AG08395 (cell line): ENCODE measurements at places on chromosomes 4 and X.

DNA sequence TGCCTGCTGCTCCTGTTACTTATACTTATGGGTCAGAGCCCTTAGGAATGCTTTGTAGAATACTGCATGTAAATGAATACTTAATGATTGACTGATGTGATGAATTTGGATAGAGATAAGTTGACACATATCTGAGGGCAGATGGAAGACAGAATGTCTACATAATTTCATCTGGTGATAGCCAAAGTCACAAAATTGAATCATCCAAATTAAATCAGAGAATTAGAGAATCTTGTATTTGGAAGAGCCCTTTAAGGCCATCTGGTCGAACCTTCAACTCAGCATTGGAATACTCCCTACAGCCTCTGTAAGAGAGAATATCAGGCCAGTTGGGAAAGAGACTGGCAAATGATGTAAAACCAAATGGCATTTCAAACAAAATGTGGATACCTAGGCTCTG, 944.8 kb downstream of the RPA4 start:
- no peak for DNase-seq

GRCh38 chr4:130753926-130754325, 1658.0 kb downstream of the C4orf33 start:
- no peak for DNase-seq

DNA sequence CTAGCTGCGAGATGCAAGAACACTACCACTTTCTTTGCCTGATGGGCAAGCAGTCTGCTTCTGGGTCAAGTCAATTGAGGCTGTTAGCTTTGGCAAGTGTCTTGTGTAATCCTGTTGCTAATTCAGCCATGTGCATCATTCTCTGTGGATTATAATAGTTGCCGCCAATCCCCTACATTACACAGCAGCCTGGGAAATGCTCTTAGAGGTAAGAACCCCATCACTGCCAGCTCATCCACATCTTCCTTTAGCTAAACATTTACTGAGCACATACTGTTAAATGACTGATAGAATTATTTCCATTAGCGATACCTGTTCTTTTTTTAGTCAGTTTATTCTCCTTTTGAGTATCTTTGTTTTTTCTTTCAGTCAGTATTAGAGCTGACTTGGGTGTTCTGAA, 116.2 kb downstream of the CBR4 start:
- no peak for DNase-seq

DNA sequence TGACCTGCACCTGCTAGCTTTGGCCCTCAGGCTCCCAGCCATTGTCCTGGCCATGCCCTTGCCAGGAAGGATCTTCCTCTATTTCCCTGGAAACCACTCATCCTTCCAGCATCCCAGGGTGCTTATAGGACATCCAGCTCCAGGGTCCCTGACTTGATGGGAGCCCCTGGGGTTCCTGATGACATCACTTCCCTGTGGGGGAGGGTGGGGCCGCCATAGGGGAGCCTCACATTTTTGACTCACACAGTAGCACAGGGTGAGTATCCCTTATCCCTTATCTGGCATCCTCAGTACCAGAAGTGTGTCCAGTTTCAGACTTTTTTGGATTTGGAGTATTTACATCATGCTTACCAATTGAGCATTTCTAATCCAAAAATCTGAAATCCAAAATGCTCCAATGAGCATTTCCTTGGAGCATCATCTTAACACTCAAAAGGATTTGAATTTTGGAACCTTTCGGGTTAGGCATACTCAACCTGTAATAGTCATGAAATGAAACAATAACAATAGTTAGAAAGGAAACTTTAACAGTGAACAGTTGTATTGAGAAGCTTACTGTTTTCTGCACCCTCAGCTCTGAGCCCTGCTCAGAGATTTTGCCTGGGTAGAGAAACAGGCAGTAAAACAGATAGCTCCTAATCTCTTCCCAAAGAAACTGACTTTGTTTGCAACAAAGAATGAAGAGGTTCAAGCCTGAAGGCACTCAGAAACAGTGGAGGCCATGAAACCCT, 22.1 kb downstream of the TNIP2 start:
- DNase-seq, result no peak

DNA sequence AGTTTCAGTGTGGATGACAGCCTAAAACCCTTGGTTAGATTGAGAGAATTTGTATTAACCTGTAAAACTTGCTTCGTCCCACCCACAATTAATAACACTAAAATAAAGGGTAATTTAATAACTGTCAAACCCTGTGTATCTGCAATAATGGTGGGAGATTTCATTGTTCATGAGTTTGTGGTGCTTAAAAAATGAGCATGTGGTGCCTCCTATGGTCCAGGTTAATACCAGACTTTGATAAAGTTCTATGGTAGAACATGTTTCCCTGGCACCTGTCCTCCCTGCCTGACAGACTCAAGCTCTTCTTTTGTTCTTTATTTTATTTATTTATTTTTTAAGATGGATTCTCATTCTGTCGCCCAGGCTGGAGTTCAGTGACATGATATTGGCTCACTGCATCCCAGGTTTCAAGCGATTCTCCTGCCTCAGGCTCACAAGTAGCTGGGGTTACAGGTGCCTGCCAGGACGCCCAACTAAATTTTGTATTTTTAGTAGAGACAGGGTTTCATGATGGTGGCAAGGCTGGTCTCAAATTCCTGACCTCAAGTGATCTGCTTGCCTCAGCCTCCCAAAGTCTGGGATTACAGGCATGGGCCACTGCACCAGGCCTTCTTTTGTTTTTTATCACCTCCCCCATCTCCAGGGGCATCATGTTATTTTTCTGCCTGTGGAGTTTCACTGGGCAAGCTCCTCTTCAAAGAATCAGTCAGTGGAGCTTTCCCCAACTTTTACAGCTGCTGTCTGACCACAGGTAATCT, 289.2 kb downstream of the NR3C2 start:
- no peak for DNase-seq

GRCh38 chrX:53305996-53306937, 24.9 kb upstream of the IQSEC2 start:
- no peak for DNase-seq

DNA sequence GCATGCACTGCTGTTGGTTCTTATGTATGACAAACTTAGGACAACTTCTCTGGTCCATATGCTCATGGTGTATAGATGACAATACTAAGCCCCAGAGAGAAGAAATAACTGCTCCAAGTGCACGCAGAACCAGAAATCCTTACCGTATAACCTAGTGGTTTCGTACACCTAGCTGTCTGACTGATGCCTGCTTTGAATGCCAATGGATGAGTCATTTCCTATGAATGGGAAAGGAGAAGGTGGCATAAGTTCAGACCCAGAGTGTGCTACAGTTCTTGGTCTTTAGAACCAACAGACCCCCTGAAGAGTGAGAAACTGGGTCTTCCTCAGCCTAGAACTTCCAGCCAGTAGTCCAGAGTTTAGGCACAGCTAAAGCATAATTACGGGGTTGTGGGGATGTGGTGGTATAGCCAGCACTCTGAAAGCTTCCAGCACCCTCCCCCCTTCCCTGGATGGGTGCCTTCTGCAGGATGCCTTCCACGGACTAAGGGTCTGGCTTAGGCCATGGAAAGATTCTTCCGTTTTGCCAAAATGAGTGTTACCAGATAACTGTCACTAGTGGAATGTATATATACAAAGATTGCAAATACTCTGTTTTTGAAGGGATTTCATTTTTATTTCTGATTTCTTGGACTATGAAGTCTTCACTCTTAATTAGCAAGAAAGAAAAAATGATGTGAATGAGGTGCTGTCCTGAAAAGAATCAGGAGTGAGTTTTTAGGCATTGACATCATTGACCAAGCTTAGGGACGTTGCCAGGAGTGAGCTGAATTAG, 84.6 kb upstream of the PACRGL start:
- peak; percentile 7 for DNase-seq

DNA sequence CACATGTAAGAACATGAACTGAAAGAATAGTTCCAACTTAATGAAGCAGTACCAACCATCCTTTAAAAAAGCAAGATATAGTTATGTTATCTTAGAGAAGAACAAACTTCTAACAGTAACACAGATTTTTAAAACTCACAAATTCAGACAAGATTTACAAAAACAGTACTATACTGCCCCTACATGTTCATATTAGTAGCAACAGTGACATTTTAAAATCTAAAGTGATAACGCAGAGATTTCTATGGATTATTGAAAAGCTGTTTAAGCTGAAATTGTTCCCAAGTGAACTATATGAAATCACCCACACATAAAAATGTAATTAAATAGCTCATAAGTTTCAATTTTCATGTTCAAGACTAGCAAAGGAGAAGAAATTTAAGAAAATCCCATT, 166.0 kb downstream of the FBXW7 start:
- DNase-seq, result no peak

GRCh38 chrX:11193035-11193469, 81.9 kb downstream of the HCCS start:
- no peak for DNase-seq

DNA sequence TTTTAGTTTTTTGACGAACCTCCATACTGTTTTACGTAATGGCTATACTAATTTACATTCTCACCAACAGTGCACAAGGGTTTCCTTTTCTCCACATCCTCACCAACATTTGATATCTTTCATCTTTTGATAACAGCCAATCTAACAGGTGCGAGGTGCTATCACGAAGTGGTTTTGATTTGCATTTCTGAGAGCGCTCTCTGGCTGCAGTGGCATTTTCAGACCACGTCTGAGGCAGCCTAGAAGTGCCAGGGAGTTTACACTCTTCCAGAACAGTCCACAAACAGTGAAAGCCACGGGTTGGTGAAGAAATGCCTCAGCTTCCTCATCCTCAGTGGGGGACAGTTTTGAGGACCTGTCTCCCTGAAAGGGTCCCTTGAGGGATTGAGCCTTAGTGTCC, 471.0 kb downstream of the BCOR start:
- no peak for DNase-seq

GRCh38 chr4:176563591-176563990, 229.1 kb downstream of the VEGFC start:
- DNase-seq, result no peak

DNA sequence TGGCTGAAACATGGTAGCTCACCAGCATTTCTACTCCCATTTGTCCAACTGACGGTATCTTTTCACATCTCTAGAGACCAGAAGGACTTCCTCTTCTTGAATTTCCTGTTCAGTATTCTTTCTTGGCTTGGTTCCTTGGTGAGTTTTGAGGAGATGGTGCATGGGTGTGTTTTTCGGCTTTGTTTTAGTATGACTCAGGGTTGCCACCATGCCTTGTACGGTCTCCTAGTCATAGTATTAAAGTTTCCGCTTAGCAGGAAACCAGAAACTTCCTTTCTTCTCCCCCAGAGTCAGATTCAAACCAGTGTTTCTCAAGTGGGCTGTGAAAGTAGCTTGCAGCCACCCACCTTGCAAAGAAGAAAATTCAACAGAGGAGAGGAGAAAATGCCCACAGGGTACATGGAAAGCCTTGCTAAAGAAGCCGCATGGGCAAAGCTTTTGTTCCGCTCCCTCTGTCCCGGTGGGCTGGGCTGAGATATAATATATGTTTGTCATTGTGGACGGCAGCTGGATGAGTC, 5.7 kb downstream of the CD99 start:
- DNase-seq, result peak; percentile 82

- DNase-seq, result peak; percentile 12
Measured at GRCh38 chr4:118981171-118981838, 92.7 kb downstream of the SYNPO2 start.

GRCh38 chrX:43655151-43656004, 721 bp upstream of the MAOA start:
- DNase-seq, result peak; percentile 7

GRCh38 chrX:8820910-8821527, 19.8 kb upstream of the FAM9A start:
- DNase-seq, result no peak

GRCh38 chrX:109511113-109511512, 25.5 kb upstream of the NXT2 start:
- no peak for DNase-seq

- no peak for DNase-seq
Measured at GRCh38 chrX:25519258-25519657, 503.5 kb upstream of the ARX start.

DNA sequence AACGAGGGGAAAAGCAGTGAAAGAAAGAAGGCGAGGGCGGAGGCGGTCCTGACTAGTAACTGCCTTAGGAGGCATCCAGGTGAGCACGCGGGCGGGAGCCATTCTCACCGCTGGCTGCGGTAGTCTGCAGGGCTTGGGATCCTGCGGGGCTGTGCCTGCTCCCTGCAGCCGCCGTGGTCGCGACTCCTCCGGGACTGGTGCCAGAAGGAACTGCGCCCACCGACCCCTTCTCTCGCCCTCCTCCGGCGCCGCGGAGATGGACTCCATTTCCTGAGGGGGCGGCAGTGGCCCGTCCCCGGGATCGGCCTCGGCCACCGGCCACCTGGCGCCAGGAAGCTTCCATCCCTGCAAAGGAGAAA, 543 bp downstream of the NFXL1 start:
- no peak for DNase-seq
